ENCODE measurements at places on chromosomes 16 and 17. TPM values are rescaled to one million over a fixed set of nuclear protein-coding genes. Genes with fewer than 3 reads are reported as not detected.
A peak's percentile ranks its signal among the peaks of the same experiment; 100 is the strongest.

DNA sequence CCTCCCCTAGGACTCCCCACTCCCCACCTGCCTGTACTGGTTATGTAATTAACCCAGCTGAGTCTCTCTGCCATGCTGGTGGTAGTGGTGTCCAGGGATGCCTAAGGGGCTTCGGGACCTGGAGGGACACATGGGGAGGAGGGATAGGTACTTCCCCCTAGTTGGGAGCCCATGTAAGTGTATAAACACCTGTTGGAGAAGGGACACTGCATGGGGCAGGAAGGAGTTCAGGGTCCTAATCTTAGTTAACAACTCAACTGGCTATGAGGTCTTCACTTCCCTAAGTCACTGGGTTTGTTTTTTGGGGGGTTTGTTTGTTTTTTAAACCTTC lies 1.3 kb downstream of the RASL10B start:
- no peak for DNase-seq

The MAF gene
- total RNA-seq, result 6.0 TPM

- no peak for DNase-seq
These were observed 48.4 kb downstream of the CMC2 start for GRCh38 chr16:80958284-80958683.

GRCh38 chr17:64320613-64321553 lies 57.8 kb upstream of the TEX2 start:
- DNase-seq, result peak; percentile 76

DNA sequence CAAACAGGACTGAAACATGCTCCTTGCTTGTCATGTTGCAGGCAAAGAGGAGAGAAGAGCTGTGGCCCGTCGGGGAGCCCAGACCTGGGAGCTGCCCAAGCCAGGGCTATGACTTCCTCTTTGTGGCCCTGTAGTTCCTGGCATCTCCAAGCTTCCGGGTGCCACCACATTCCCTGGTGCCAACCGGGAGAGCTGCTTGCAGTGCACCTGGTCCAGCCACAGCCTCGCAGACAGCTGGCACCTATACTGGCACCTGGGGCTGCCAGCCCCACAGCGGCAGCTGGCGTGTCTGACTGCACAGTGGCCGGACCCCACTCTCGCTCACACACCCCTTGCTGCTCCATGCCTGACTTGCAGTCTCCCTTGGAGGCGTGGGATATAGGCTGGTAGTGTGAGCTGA lies 37.1 kb upstream of the FOXJ1 start:
- no peak for DNase-seq

- no peak for DNase-seq
These were observed 8.7 kb upstream of the FAM83G start for GRCh38 chr17:19013226-19013625.

The DBNDD1 gene
- total RNA-seq, result 0.60 TPM

DNA sequence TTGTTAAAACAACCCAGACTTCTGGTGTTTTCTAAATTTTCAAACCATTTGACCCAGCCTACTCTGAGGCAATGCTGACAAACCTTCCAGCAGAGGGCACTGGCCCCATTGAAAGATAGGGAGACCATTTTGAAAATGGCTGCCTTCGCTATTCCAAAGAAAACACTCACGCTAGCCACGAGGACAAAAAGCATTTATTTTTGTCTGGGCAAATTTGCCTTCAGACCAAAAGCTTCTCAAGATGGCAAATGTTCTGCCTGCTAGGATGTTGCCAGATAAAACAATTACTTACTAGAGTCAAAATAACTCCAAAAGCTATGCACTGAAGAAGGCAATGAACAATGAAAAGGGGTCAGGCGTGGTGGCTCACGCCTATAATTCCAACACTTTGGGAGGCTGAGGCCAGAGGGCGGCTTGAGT lies 296.7 kb upstream of the IRX5 start:
- no peak for DNase-seq

- no peak for DNase-seq
These were observed 1.9 kb upstream of the EEF2K start for GRCh38 chr16:22204091-22204655.
